Midbrain (tissue), 1 donor: ENCODE measurements at places on chromosomes 6 and 20.

DNA sequence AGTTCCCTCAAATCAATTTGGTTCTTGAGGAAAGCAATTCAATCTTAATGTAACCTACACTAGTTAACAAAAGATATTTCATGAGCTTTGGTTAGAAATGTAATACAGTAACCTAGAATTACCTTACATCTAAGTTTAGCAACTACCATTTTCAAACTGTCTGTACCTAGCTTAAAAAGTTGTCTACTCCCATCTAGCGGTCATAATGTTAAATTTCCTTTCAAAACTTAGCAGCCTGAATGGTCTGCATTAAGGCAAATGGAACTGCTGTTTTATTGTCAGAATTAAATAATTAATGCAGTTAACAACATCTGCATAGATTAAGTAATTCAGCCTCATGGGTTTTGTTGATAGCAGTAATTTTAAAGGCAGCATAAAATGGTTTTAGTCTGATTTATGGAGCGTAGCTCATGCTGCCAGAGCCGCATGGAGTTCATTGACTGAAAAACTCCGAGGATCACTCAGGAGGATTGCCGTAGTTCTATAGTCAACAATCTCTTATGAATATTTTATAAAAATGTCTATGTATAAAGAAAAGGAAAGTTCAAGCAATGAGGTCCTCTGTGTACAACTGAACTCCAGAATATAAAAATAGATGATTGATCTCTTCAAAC lies 485.4 kb upstream of the MANEA start:
- peak; percentile 69 for DNase-seq

- DNase-seq = no peak
These were observed 106.3 kb downstream of the PRKN start for GRCh38 chr6:162621246-162621645.

DNA sequence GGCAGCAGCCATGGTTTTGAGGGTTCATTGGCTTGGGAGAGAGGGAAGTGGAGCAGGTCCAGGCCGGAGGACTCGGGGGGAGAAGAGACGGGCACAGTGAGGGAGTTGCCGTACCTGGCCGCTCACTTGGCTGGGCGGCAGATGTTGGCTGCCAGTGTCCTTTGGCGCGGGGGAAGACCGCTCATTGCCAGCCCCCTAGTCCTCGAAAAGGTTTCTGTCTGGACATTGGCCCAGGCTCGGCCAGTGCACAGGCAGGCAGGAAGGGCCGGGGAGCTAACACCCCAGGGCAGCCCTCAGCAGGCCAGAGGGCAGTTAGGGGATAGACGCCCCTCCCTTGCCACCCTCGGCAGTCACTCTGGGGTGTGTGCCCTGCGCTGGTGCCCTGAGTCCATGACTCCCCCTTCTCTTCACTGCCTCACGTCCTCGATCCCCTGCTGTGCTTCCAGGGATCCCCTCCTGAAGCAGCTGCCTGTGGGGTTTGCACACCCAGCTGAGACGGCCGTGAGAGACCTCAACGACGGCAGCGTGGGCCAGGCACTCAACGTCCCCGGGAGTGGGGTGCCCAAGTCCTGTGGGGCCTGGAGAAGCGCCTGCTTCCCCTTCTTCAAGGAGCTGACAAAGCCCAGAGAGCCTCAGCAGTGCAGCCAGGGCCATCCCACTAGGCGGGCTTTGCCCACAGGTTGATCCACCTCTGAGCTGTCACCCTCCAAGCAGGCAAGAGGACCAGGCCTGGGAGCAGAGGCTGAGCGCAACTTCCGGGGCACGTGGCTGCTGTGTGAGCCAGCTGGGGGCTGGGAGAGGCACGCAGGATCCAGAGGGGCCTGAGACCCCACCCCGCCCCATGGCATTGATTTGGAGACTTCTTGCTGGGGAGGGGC lies 20.4 kb downstream of the RBM38 start:
- no peak for DNase-seq

GRCh38 chr6:149285626-149286025 lies 31.9 kb upstream of the TAB2 start:
- DNase-seq = no peak

DNA sequence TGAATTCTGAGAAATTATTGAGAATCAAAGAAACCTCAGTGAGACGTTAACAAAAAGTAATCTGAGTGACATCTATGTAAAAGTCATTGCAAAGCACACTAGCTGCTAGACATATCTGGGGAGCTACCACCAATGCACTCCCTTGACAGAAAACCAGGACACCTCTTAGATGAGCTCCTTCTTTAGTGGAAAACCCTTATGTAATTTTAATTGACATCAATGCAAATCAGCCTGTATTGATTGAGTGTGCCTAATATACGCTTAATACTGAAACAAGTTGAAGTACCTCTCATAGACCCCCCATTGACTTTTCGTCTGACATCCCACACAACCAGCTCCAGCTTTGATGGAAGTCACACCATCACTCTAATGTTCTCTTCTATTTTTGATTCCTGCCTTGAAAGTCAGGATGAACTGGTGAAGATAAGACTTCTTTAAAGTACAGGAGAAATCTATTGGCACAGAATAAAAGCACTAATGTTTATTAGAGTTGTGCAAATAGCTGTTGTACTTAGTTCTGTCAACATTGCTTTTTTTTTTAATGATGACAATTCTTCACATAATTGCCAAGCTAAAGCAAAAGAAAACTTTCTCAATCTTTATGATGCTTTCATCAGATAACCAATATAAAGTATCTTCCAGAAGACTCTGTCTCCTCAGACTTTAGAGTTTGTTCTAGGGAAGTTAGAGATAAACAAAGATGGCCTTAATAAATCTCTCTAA lies 98.0 kb upstream of the FAM8A1 start:
- no peak for DNase-seq

DNA sequence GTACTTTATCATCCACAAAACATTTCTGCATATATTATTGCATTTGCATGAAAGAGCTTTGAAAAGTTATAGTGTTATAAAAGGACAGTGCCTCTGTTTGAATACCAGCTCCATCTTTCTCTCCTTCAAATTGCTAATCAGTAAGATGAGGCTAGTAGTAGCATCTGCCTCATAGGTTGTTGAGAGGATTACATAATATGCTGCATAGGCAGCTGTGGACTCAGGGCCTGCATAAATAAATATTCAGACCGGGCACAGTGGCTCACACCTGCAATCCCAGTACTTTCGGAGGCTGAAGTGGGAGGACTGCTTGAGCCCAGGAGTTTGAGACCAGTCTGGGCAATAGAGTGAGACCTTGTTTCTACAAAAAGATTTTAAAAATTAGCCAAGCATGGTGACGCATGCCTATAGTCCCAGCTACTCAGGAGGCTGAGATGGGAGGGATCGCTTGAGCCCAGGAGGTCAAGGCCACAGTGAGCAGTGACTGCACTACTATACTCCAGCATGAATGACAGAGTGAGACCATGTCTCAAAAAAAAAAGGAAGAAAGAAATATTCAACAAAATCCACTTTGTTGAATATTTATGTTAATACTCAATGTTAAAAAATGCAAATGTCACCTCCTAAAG lies 18.3 kb upstream of the SEC63 start:
- DNase-seq = no peak

DNA sequence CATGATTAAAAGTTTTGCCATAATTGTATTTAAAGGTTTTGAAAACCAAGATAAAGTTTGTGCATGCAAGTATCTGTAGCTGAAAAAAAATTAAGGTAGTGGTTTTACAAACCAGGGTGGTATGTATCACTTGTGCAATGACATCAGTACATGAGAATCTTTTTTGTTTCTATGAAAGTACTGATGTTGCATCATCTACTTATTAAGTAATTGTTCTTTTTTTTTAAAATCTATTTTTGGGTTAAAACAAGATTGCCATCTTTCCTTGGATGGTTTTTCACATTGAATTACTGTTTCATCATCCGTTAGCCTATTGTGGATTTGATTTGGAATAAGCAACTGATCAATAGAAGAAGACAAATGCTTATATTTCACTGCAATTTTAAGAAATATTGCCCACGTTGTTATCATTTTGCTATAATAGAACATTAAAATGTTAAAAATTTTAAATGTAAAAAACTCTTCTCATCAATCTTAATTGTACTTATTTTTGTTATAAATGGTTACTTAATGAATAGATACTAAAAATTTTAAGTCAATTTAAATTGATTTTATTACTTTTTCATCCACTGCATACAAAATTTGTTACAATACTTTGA lies 39.8 kb upstream of the TAGAP start:
- no peak for DNase-seq

GRCh38 chr6:160750276-160750689 lies 48.2 kb downstream of the PLG start:
- no peak for DNase-seq

- DNase-seq = no peak
These were observed 50.9 kb downstream of the DEK start for GRCh38 chr6:18213439-18213838.

- DNase-seq = no peak
These were observed 30.6 kb downstream of the PTCHD4 start for GRCh38 chr6:48080227-48081009.

GRCh38 chr20:43803276-43803675 lies 76.5 kb upstream of the GTSF1L start:
- no peak for DNase-seq

DNA sequence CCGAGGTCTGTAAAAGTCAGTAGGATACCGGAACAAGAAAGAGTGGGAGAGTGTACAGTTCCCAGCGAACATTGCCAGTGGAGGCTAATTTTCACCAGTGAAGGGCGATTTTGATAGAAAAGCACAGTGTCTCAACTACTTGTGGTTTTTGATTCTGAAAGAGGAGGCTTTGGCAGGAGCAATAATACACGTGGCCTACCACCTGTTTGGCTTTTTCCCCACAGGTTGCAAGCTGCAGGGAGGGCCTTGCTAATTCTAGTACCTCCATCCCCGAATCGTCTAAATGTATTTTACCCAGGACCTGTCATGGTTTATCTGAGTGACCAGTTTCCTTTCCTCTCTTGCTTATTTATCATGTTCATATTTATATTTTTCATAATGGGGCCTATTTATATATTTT lies 3.3 kb upstream of the EFCAB8 start:
- DNase-seq = no peak

DNA sequence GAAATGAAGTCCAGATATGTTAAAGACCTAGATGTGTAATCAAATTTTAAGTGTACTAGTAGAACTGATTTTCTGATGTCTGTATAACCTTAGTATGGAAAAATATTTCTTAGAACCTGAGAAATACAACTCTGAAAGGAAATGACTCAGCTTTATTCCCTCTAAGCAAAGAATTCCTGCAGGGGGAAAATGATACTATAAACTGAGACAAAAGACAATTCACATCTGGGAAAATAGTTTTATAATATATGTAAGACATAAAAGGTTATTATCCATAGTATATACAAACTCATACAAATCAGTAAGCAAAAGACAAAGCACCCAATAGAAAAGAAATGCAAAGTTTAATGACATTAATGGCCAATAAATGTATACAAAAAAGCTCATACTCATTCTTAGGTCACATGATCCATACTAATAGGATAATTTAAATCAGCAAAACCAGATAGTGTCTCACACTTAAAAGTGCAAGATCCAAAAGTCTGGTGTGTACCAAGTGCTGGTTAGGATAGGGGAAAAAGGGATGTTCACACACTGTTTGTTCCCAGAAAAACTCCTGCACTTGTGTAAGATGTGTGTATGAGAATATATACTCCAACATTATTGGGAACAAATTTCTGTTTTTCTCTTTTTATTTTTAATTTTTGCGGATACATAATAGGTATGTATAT lies 22.6 kb downstream of the RNF217 start:
- no peak for DNase-seq

GRCh38 chr20:18748987-18749386 lies 64.6 kb upstream of the SCP2D1 start:
- DNase-seq = no peak

DNA sequence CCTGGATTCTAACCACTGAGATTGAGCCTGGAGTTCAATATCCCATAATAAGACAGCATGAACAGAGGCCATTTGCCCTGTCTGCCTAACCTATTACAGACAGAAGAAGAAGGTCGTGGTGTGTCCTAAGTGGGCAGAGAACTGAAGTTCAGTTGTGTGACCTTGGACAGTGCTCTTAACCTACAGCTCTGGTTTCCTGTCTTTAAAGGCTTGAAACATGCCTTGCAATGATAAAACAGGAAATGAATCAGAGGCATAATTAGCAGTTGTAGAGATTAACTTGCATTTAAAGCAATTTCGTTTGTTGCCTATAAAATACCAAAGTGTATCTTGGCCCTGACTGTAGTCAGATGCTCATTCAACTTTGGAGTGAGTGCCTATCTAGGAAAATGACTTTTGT lies 507.2 kb upstream of the CHD6 start:
- no peak for DNase-seq

DNA sequence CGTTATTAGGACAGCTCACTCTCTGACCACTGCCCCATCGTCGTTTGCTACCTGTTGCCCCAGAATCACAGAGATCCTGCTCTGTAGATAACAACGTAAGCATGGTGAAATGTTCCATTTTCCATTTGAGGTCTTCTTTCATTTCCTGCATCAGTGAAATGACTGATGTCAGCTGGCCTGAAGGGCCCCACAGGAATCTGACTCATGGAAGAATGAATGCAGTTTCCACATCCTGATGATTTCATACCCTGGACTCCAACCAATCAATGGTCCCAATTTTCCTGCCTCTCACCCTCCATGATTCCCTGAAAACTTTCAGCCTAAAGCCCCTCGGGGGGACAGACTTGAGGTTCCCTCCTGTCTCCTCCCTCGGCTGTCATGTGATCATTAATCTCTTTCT lies 394.4 kb upstream of the CDH4 start:
- no peak for DNase-seq

GRCh38 chr6:125597411-125598253 lies 151.8 kb upstream of the HEY2 start:
- DNase-seq = no peak

GRCh38 chr6:52887910-52888524 lies 21.5 kb downstream of the GSTA3 start:
- no peak for DNase-seq

- DNase-seq = no peak
These were observed 26.7 kb downstream of the MAN1A1 start for GRCh38 chr6:119322715-119323350.

GRCh38 chr6:126380072-126380583 lies 40.2 kb downstream of the CENPW start:
- no peak for DNase-seq

- no peak for DNase-seq
These were observed 126.7 kb upstream of the MLIP start for GRCh38 chr6:53984581-53984980.

DNA sequence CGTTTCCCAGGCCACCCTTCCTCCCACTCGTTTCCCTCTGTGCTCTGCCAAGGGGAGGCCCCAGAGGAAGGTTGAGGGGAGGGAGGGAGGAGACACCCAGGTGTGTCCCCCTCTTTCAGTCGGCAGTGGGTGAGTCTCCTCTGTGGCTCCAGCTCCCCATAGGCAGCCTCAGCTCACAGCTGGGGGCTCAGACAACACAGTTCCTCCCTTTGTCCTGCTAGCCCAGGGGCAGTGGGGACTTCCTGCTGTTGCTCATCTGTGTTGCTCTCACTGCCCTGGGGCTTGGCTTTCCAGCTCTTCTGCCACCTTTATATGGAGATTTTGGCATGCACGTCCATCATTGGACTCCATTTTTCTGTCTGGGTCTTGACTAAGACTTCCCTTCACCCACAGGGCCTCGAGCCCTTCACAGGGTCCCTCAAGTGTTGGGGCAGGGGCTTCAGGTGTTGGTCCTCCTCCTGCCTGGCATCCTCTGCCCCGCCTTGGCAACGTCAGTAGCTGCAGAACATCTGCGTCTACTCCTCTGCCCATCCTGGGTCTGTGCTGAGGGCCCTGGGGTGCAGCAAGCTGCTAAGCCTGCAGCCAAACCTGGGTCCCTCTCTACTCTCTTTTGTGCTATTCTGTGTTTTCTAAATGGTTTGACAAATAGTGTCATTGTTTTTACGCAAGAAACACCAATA lies 190.6 kb upstream of the PMEPA1 start:
- DNase-seq = no peak

- DNase-seq = no peak
These were observed 42.8 kb downstream of the IL20RA start for GRCh38 chr6:137001977-137002302.
